BE2C (cell line): ENCODE measurements at places on chromosomes 3 and 15.

DNA sequence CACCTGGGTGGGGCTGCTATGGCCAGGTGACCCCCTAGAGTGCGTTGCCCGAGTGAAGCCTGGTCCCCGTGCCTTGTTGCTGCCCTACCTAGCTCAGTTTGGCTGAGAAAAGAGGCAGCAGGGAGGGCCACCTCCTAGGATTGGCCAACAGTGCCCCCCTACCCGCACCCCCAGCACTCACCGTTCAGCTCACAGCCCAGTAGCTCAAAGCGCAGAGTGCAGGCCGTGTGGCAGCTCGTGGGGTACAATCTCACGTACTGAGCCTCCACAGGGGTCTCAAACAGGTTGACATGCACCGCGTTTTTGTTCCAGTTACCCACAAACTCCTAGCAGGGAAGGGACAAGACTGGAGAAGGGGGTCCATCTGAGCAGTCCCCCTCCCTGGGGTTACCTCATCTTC lies 7.6 kb downstream of the MFGE8 start:
- DNase-seq = no peak

GRCh38 chr3:65560133-65560532 lies 478.6 kb downstream of the MAGI1 start:
- no peak for DNase-seq

GRCh38 chr3:25899352-25900101 lies 109.6 kb downstream of the OXSM start:
- no peak for DNase-seq

DNA sequence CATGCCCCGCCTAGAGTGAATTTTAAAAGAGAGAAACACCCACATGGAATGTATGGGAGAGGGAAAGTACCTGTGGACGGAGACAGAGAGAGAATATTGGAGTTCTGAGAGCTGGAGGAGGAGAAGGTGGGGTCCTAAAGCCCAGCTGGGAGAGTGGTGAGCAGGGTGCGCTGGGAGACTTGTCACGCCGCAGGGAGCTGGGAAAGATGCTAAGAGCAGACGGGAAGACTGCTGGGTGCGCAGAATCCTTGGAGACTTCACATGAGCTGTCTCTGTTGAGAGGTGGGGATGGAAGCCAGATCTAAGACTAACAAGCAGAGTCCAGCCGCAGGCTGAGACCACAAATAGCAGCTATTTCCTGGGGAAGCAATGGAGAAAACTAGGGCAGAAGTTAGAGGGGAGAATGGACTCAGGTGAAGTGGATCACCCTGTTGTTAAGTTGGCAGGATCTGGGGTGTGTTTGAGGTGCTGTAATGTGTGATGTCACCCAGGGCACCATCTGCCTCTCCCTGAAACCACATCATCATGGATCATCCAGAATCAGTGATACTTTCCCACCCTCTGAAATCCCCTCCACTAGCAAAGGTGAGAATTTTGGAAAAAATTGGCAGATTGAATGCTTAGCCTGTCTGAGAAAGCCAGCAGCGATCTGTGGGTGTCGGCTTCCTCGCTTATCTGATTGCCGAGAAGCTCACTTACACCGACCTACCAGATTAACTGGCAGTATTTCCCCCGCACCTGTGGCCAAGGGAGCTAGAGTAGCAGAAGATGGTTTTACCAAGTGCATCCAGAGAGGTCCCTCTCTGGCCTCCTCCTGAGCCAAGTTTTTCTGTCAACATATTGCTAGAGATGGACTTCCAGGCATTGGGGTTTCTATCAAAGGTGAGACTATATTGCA lies 174.8 kb upstream of the BHLHE40 start:
- no peak for DNase-seq

GRCh38 chr3:189171707-189172106 lies at the start of gene TPRG1:
TPRG1 (plus strand) TSS chr3:189171971; CDS start chr3:189207385, 35,414 bp downstream.
- DNase-seq = no peak

- no peak for DNase-seq
Observed at GRCh38 chr15:31526916-31527690, 200.5 kb downstream of the KLF13 start.

DNA sequence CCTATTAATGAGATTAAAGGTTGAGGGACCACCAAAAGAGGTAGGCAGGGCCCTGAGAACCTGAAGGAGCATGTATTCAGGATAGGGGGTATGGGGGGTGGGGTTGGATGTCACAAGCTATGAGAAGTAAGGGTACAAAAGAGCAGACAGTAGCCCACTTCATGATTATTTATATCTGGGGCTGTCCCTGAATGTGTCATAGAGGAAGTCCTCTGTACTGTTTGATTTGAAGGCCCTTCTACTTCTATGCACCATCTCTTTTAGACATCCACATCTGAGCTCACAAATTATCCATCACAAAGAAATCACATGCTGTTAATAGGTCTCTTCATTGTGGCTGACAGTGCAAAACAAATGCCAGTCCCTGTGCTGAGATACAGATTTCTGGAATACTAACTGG lies 68.6 kb downstream of the FHIT start:
- no peak for DNase-seq

DNA sequence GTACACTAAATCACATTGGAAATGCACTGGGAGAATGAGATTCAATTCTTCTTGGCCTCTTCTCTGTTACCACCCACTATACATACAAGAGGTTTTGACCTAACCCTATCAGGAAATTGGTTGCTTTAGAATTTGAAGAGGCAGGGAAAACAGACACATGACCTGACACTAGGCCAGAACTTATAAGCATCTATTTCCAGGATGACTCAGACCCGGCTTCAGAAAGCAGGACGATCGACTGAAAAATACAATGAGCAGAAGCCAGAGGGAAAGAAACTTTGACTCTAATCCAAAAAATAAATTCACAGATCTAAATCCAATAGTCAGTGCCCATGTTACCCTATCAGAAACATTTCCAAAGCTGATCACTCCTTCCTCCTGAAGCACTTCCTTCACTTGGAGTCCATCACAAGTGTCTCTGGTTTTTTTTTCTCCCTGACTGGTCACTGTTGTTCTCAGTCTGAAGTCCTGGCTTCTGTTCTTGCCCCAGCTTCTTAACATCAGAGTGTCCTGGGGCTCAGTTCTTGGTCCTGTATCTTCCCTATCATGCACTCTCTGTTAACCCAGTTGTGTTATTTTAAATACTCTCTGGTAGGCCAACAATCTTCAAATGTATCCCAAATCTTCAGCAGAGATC lies 133.6 kb downstream of the P2RY1 start:
- no peak for DNase-seq

DNA sequence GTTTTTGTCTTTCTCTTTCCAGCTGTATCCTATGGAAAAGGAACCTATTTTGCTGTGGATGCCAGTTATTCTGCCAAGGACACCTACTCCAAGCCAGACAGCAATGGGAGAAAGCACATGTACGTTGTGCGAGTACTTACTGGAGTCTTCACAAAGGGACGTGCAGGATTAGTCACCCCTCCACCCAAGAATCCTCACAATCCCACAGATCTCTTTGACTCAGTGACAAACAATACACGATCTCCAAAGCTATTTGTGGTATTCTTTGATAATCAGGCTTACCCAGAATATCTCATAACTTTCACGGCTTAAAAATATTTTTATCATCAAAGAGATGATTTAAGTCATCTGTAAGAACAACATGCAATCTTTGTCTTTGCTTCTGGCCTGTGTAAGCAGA lies 44.9 kb upstream of the PARP14 start:
- DNase-seq = no peak

DNA sequence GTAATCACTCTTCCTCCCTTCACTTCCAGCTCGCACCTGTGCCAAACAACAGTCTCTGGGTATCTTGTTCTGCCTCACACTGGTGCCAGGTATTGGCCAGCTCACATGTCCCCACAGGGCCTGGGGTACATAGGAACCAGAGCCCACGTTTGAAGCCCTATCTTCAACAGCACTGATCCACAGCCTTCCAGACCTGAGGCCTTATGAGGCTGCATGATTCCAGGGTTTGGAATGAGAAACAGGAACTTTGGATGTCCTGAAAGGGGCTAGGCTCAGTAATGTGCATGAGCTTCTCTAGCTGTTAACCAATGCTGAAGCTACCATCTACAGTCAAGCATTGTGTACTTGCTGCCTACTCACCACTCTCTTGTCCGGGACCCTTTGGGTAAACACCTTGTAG lies 92.4 kb downstream of the GPR156 start:
- no peak for DNase-seq

- DNase-seq = peak; percentile 87
Observed at GRCh38 chr3:51777985-51778384, 1.1 kb downstream of the IQCF6 start.

DNA sequence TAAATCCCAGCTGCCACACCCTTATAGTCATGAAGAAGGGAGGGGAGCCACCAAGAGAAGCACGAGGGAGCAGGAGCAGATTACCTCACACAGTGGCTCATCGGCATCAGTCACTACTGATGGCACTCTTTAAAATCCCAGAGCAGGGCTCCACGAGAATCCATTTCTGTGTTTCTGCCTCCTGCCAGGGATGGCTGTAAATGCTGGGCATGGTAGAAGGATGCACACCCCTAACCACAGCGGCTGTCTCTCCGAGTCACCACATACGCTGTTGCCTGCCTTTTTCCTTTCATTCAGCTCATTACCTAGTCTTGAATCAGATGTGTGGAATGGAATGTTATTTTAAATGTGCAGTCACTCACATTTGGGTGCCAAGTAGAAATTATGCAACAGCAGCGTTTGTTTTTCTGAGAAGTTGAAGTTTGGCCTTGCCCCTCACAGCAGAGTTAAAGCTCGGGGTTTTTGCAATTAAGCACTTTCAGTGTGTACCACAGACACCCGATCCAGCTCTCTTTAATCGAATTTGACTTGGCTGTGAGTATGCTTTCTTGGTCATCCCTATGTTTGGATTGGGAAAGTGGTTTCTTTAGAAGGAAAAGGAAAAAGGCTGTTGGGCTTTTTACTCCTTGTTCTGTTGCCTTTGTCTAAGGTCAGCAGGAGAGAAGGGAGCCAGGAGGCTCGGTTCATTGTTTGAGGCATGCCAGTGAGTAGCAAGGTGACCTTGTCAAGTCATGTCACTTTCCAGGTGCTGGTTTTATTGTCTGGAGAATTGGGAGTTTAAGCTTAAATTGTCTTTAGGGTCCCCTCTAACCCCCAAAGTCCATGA lies 284.2 kb upstream of the TPM1 start:
- DNase-seq = no peak

DNA sequence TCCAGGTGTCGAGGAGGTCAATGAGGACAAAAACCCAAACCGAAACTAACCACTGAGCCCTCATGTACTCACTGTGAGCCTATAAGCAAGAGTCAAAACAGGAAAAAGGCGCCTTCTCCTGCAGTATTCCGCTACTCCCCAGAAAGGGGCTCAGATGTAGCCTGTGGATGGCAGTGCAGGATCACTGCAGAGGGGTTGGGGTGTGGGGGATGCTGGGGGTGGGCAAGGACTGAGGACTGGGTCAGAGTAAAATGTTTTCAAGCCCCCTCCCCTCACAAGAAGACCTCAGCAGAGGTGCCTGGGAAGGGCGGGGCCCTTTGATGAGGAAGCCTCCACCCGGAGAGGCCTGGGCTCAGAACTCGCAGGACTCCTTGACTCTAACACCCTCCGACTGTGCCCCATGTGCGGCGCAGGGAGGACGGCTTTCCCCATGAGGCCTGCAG lies 170.1 kb downstream of the OSBPL10 start:
- no peak for DNase-seq

DNA sequence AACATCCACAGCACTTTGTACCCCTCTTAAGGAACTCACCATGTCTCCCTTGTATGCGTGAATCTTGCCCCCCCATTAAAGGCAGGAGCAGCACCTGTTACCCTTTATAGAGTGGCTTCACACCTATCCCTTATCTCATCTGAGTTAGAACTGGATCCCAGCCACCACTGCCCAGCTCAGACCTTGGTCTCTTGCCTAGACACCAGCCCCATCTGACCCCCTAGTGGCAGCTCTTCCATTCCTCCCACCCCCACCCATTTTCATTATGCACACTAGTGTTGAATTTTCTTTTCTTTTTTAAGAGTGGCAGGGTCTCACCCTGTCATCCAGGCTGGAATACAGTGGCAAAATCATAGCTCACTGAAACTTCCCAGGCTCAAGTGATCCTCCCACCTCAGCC lies 3.2 kb upstream of the ZFYVE19 start:
- no peak for DNase-seq

DNA sequence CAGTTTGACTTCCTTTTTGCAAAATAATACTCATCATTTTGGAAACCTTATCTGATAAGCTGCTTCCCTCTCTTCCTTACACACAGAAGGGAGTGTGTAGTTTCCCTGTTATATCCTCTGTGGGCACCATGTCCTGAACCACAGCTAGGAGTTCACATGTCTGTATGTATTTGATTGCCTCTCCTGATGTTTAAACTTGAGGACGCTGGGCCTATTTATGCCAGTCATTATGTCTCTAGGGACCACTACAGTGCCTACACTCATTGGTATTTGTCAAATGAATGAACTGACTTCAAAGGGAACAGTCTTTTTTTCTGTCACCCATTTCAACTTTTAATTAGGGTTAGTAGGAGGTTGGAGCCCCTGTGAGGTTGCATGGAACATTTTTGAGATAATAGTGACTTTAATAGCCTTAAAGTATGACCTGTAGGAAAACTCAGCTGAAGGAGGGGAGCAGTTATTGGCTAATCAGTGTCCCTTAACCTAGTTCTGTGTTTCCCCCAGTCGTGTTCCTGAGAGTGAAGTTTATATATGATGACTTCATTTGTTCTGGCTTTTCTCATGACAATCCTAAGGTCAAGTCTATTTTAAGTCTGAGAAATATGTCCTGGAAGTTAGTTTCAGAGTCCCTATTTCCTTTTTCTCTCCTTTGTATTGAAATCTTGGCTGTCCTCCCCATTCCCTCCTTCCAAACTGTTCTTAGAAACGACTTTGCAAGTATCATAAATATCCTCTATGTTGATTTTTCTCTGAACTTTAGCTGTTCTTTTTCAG lies 28.9 kb downstream of the PDE8A start:
- no peak for DNase-seq

- DNase-seq = no peak
Observed at GRCh38 chr3:149266736-149267135, 45.1 kb upstream of the CP start.

GRCh38 chr15:89352476-89352875 lies 17.9 kb upstream of the POLG start:
- DNase-seq = no peak

- no peak for DNase-seq
Observed at GRCh38 chr3:16663854-16664712, 58.9 kb upstream of the DAZL start.

- DNase-seq = no peak
Observed at GRCh38 chr15:41203395-41203794, 27.2 kb downstream of the EXD1 start.

- no peak for DNase-seq
Observed at GRCh38 chr3:133283958-133284807, 115.7 kb upstream of the BFSP2 start.

DNA sequence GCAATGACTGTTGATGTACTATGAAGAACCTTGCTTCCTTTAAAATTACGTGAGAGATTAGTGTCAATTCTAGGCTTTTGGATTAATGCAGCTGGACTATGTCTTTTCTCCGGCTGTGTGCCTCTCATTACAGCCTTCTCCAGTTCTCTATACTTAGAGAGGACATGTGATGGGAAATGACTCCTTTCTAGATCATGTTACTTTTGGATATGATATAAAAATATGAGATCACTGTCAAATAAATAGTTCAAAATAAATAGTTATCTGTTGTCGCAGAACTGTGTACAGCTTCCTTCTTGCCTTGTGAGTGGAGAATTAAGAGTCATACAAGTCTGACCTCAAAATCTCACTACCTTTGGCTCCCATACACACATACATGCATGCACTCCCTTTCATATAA lies 592.4 kb downstream of the DIPK2A start:
- no peak for DNase-seq

GRCh38 chr3:104831071-104831470 lies 535.6 kb upstream of the ALCAM start:
- no peak for DNase-seq
